CD4-positive, alpha-beta T cell treated with Interleukin-17A for 1 hour (primary cell): ENCODE measurements at places on chromosomes 16 and 17.

GRCh38 chr17:80747469-80747868 lies 202.8 kb downstream of the RPTOR start:
- DNase-seq, result no peak

- no peak for DNase-seq
Observed at GRCh38 chr16:81779536-81780320, 637 bp downstream of the PLCG2 start.

GRCh38 chr17:83073389-83074063 lies 5.9 kb upstream of the METRNL start:
- DNase-seq, result no peak

- no peak for DNase-seq
Observed at GRCh38 chr17:68600931-68601564, at the start of gene FAM20A. TSS of gene FAM20A (minus strand) at chr17:68601367. CDS start at chr17:68600666, 701 bp downstream.
